Left forelimb (tissue), 1 donor: ENCODE measurements at places on chromosomes 1 and 21.

DNA sequence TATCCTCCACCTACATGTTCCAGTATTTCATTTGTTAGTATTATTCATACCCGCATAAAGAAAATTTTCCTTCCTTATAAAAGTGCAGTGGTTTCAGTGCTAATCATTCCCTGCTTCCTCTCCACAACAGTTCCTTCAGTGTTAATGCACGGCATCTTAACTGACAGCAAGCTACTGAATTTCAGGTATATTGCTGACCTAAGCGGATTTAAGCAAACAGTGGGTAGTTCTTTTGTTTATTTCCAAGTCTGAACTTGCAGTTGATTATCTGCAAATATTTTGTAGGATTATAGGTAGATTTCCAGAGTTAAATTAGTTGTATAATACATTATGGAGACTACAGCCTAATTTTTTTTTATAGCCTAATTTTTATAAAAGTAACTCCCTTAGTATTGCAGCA lies 15.1 kb upstream of the DR1 start:
- DNase-seq, result no peak

GRCh38 chr1:71831646-71832045 lies 450.7 kb downstream of the NEGR1 start:
- no peak for DNase-seq

- no peak for DNase-seq
Observed at GRCh38 chr1:75937034-75937433, 4.8 kb upstream of the ASB17 start.

DNA sequence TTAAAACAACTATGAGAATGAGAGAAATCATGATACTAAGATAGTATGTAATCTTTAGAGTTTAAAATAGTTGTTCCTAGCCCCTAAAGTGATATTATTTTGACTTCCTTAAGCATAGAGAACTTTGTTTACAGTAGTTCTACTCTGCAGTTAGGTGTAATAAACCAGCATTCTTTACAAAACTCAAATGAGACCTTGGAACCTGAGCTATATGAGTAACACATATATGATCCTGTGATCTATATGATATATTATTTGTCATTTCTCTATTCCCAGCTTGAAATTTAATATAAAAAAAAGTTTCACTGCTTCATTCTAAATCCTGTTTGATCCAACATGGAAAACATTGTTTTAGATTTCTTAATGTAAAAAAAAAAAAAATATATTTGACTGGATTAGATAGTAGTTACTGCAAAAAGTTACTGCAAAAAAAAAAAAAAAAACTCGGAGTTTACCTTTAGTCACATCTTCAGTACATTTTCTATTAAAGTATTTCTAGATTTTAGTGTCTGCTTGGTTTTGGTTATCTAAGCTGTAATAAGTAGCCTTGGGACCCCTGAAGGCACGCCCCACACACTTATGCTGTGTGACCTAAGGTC lies 463.8 kb downstream of the USP25 start:
- DNase-seq, result peak; percentile 66

DNA sequence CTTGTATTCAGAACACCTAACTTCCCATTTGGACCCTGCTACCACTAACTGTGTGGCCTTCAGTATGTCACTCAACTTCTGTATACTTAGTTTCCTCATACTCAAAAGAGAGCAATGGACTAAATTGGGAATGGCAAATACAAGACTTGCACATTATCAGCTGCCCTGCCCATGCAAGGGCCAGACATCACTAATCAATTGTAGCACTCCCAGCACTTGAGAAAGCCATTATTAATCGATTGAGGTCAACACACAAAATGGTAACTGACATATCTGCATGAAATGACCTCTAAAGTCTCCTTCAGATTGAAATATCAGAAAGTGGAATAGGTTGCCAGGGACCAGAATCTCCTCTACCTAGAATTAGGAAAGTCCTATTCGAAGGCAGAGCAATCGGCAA lies 59.2 kb downstream of the MT1HL1 start:
- DNase-seq, result no peak

- DNase-seq, result no peak
Observed at GRCh38 chr1:206716870-206717673, 32.4 kb downstream of the MAPKAPK2 start.

DNA sequence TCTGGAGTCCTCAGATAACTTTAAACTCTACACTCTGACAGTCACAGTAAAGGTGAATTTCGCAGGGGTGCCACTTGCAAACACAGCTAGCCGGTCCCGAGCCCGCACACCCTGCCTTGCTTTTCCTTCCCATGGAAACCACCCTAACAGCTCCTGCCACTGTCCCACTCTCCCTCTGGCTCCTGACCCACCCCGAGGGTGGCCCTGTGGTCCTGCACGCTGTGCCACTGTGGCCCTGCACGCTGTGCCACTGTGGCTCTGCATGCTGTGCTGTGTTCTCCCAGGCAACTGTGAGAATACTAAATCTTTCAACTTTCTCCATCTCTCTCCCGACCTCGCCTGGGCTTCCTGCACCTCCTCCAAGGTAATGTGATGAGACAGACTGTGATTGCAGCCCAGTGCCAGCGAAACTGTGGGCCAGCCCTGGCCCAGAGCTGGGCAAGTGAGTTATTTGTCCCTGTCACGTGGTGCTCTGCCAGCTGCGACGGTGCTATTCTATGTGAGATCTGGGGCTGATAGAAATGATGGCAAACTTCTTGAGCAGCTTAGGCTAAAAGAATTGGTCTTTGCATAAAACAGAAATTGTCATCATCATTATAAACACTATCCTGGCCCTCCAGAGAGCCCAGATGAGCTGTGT lies 63.4 kb upstream of the TARBP1 start:
- DNase-seq, result no peak

GRCh38 chr1:154770897-154771594 lies 99.0 kb downstream of the KCNN3 start:
- no peak for DNase-seq

DNA sequence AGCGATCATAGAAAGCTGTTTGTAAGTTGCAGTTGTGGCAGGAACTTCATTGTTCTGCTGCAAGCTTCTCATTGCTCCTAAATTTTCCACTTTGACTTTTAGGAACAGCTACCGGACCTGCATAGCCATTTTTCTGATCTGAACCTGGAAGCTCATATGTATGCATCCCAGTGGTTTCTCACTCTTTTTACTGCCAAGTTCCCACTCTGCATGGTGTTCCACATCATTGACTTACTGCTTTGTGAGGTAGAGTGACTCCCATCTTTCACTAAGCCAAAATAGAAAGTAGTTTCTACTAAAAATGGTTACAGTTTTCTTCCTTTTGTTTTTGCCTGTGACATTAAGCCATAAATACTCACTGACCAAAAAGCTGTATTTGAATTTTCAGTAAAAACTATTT lies 254.2 kb downstream of the GPR52 start:
- no peak for DNase-seq

DNA sequence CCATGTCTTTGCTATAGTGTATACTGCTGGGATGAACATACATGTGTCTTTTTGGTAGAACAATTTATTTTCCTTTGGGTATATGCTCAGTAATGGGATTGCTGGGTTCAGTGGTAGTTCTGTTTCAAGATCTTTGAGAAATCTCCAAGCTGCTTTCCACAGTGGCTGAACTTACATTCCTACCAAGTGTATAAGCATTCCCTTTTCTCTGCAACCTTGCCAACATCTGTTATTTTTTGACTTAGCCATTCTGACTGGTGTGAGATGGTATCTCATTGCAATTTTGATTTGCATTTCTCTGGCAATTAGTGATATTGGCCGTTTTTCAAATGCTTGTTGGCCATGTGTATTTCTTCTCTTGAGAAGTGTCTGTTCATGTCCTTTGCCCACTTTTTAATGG lies 37.5 kb upstream of the ANGPTL1 start:
- no peak for DNase-seq

DNA sequence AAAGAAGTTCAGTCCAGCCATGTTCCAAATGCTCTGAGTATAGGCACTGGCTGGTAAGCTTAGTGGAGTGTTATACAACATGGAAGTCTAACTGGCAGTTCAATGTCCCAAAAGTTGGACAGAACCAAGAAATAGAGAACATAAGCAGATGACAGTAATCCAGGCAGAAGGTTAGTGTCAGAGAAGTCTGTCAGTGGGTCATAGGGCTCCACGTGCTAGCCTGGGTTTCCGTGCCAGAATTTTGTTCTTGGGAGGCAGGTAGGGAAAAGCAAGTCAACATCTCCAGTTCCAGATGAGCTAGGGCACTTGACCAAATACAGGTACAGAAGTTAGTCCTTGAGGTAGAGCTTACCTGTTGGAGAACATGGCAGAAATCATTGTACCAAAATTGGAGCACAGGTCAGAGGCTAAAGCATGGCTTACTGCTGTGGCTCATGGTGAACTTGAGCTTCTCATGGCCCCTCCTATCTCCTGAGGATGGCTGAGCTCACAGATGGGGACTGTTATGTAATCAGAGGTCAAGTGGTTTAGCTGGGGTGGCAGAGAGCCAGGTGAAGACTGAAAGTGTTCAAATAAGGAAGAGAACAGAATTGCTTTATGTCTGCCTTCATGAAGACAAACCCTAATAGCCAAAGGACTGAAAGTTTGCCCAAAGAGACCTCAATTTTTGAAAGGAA lies 170.8 kb downstream of the NFIA start:
- DNase-seq, result no peak

DNA sequence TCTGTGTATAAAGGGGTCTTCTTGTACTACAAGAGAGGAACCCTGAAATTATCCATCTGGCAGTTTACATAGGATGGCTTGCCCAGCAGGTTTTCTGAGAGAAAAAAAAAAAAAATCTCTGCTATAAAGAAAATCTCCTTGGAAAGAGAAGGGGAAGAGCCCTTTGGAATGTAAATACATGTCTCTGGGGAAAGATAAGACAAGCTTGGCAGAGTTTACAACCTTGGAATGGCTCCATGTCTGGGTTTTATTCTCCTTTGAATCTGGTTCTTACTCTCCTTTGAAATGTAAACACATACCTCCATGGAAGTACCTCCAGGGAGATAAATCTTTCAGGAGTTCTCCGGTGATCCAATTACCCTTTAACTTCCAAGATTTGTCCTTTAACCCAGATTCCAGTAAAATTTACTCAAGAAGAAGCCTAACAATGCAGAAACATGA lies 45.1 kb upstream of the DNAH14 start:
- DNase-seq, result no peak

- no peak for DNase-seq
Observed at GRCh38 chr1:95309031-95309471, 75.0 kb downstream of the RWDD3 start.

GRCh38 chr1:116915086-116915661 lies 5.5 kb downstream of the PTGFRN start:
- no peak for DNase-seq

GRCh38 chr1:1069711-1070676 lies 4.1 kb downstream of the RNF223 start:
- DNase-seq, result no peak

DNA sequence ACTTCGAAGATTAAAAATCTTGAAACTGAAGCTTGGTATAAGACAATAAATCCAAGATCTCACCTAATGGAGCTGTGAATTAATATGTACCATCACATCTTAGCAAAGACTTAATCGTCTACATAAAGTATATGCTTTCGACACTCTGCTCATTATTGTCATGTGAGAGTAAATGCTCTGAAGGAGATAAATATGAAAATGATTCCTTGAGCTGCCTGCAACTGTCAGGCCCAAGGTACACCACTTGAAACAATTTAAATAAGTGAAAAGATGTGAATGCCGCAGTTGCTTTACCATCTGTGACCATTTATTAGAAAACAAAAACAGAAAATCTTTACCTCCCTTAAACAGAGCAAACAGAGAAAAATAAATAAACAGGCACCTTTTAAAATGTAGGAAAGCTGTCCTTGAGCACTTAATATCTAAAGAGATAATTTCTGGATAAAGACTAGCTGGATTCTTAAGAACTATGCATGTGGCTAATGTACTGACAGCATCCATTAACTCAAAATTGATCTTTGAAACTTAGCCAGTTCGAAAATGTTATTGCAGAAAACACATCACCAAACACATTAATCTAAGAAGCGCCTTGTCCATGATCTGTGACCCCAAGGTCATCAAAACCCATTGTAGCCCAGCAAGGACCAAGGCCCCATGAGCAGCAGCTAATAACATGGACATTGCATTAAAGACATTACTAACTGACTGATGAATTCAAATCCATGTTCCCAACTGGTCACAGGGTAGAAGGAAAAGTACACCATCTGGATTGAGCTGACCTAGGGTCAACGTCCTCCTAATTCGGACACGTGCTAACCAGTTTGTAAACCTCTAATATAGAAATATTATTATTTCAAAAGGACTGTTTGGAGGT lies 18.3 kb upstream of the KRTAP7-1 start:
- no peak for DNase-seq

- no peak for DNase-seq
Observed at GRCh38 chr1:220882061-220882891, 3.0 kb downstream of the HLX start.

DNA sequence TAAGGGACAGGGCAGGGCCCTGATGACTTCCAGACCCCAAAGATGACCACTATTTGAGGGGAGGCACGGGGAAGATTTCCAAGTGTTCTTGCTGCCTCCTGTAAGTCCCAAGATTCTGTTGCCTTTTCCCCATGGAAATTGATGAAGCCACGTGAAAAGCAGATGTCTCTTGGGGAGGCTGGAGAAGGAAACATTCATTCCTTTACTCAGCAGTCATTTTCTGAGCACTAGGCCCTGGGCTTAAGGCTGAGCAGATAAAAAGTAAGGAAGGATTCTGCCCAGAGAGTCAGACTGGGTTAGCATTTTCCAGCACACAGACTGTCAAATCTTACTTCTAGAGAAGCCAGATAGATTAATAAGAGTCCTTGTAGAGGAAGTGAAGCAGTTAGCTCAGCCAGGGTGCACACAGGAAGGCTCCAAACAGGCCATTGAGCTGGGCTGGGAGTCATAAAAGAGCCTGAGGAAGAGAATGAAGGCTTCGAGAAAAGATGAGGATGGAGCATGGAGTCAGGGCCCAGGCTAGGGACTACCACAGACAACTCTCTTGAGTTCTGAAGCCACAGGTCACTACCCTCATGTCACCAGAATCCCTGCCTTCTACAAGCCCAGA lies 10.1 kb downstream of the EXTL1 start:
- DNase-seq, result no peak

GRCh38 chr1:16014509-16015482 lies 3.0 kb downstream of the HSPB7 start:
- no peak for DNase-seq

DNA sequence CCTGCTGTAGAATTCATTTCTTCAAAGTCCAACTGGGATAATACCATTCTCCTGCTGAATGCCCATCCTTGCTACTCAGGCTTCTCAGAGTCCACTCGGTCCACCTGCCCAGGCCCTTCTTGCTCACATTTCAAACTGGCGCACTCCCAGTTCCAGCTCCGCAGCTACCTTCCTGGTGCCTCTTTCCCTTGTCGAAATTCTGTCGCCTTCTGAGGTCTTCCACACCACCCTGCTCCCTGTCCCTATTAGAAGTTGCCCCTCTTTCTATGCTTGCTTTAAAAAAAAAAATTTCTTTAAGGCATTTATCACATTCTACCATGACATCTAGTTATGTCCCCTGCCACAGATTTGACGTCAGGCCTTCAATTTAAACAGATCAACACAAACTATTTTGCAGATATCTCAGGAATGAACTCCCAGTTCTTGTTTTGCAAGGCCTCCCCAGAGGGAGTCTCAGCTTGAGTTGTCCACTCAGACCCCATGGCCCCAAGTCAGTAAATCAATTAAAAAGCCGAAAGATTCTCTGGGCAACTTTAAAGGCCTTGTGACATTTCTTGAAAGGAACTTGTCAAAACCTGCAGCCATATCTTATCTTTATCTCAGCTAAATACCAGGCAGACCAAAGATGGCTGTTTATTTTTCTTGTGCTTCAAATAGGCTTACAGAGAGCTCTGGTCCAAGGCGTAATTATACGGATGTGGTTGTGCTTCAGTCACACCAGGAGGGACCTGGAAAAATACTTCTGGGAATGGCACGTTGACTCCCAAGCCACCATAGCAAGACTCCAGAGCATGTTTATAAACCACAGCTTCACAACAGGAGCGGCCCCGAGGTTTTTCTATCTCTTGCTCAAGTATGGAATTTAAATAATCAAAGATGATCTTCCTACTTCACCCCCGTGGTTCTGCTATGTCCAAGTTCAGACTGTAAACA lies 2.2 kb downstream of the FAM89A start:
- no peak for DNase-seq
